ENCODE measurements at places on chromosomes 7 and 10.
A peak's percentile ranks its signal among the peaks of the same experiment; 100 is the strongest.

DNA sequence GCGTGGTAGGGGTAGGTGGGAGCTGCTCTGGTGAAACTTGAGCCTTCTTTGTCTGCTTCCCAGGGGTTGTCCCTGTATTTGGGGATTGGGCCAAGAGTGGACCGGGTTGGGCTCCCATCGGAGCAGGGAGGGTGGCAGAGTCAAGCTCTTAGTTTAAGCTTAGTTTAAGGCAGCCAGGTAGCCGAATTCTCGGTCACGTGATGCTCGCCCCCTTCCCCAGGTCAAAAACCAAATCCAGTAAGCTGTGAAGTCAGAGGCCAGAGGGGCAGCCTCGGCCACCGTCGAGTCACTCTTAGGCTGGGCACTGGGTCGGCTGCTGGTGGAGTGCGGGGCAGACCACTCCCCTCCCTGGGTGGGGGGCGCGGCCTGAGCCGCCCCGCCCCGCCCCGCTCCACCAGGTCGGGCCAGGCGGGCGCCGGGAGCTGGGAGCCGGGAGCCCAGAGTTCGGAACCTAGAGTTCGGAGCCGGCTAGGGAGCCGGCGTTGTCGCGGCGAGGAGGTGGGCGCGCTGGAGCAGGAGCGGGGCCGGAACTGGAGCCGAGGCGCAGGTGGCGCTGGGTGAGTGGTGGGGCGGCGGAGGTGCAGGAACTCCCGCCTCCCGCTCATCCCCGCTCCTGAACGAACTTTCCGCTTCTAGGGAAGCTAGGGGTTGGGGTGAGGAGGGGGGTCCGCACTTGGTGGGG lies 2.8 kb upstream of the LZTS2 start:
- DNase-seq, result peak; percentile 44

DNA sequence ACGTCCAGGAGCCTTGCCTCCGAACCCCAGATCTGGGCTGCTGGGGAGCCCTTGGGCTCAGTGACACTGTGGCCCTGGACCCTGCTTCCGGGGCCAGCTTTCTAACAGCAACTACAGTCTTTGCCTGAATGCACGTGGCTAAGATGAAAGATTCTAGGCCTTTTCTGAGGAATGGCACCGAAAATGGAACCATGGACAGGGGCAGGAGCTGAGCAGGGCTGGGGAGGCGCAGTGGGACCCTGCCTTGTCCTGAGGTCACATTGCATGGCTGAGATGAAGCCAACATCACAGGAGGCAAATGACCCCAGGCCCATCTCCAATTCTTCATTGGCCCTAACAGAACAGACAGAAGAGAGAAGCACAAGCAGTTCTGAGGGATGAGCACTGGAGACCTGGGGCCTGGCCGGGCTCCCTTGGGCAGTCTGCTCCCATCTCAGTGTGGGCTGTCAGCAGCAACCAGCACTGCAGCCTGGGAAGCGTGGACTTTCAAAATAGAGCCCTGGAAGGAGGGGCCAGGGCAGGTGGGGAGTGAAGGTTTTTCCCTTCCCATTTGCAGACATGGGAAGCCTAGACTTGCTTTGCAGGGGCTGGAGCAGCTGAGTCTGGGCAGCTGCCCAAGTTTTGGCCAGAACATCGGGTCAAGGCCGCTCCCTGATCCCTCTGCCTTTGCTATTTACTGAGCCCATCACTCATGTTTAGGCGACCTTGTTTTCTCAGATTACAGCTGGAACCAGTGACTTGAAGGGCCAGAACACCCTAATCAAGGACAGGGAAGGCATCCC lies 114.4 kb upstream of the TCERG1L start:
- no peak for DNase-seq

GRCh38 chr7:27784399-27785053 lies 44.6 kb downstream of the TAX1BP1 start:
- peak; percentile 59 for DNase-seq

- peak; percentile 82 for DNase-seq
These were observed 9.2 kb upstream of the HNRNPF start for GRCh38 chr10:43417950-43418768.

DNA sequence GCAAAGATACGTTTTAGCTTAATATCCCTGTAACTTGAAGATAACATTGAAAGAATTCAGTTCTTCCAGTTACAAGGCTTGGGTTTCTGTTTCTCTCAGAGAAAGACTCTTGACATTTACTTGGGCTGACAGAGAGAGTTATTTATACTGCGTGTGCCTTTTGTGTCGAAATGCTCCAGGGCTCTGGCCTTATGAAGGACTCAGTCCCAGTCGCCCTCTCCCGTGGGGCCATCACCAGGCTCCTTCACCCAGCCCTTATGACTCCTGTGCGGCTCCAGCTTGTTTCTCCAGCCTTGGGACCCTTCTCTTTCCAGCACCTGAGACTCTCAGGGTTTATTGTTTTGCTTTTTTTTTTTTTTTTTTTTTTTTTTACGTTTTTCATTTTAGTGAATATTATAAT lies 242.3 kb upstream of the DKK1 start:
- no peak for DNase-seq

DNA sequence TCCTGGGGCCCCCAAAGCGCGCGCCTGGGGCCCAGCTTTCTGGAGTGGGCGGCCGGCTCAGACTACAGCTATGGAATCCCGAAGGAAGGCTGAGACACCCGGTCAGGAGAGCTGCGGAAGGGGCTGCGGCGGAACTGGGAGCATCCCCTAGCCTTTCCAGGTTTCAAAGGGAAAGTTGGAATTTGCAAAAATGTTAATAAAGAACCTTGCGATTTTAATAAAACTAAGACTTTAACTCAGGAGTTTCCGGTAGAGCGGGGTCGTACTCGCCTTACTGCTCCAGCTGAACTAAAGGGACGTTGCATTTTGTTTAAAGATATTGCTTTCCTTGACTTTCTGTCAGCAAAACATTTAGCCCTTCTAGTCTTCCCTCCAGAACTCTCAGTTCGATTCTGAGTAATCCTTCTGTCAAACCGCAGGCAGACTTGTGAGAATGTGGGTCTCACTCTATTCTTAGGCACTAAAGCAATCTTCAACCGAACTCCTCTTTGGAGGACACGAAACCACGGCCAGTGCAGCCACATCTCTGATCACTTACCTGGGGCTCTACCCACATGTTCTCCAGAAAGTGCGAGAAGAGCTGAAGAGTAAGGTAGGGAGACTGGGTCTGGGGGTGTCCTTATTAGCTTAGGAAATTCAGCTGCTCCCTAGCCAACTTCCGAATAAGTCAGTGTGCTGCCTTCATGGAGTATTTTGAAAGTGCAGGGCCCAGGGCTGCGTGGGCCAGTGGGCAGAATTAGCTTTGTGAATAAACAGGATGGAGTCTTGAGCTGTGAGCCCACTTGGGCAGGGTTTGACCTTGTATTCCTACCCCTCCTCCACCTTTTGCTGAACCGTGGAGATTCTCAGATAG lies 1.9 kb downstream of the CYP26A1 start:
- peak; percentile 67 for DNase-seq

DNA sequence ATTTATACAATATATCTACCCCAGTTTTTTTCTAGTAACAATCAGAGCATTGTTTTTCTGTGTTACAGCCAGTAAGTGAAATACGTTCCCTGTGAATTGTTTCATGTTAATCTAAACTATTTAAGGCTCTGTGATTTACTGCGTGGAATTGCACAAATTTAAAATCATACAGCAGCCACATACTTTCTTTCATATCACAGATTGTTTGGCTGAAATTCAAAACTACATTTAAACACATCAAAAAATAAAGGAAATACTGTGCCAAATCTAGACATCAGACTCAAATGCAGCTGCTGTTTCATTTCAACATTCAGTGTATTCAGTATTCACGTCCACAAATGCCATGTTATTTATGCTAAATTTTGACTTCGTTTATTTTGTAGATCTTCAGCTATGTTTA lies 242.6 kb upstream of the HGF start:
- DNase-seq, result no peak

- no peak for DNase-seq
These were observed 53.3 kb downstream of the WIPF3 start for GRCh38 chr7:29859524-29860185.

DNA sequence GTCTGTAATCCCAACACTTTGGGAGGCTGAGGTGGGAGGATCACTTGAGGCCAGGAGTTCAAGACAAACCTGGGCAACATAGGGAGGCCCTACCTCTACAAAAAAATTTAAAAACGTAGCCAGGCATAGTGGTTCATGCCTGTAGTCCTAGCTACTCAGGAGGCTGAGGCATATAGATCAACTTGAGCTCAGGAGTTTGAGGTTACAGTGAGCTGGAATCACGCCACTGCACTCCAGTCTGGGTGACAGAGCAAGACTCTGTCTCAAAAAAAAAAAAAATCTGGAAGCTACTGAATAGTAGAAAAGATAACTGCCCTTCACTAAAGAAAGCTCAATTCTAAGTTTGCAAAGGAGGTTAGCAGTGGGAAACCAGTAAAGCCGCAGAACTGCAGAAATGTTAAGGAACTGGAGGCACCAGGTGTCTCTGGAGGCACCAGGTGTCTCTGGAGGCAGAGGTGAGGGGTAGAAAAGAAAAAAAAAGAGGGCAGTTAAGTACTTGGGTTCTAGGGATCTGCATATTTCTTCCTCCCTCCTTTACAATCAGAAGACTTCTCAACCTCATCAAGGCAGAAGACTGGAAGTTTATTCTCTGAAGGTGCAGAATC lies 56.5 kb downstream of the RNLS start:
- DNase-seq, result no peak

GRCh38 chr7:101936611-101937231 lies 119.3 kb downstream of the CUX1 start:
- DNase-seq, result no peak

DNA sequence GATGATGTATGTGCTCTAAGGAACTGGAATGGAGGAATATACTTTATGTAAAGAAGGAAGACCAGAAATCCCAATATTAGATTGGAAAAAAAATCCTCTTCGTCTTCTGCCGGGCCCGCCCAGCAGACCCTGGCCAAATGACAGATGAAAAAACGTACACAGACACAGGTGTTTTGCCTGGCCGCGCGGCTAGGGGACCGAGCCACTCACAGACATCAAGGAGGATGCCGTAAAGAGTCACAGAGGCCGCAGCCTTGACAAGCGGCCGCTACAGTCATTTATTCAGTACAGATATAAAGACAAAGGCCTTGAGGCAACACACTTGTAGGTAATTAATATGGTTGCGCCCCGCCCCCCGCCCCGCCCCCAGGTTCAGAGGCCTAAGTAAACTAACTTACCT lies 594.1 kb downstream of the GRM8 start:
- DNase-seq, result no peak

GRCh38 chr10:71893920-71894319 lies 42.9 kb upstream of the PSAP start:
- no peak for DNase-seq

GRCh38 chr10:11881477-11882417 lies 58.6 kb downstream of the PROSER2 start:
- no peak for DNase-seq

- no peak for DNase-seq
These were observed 155.1 kb downstream of the ZNF22 start for GRCh38 chr10:45155784-45156183.

- DNase-seq, result no peak
These were observed 83.1 kb downstream of the SRPK2 start for GRCh38 chr7:105305633-105306032.

- DNase-seq, result no peak
These were observed 387 bp downstream of the EPHA1 start for GRCh38 chr7:143408252-143408685.

DNA sequence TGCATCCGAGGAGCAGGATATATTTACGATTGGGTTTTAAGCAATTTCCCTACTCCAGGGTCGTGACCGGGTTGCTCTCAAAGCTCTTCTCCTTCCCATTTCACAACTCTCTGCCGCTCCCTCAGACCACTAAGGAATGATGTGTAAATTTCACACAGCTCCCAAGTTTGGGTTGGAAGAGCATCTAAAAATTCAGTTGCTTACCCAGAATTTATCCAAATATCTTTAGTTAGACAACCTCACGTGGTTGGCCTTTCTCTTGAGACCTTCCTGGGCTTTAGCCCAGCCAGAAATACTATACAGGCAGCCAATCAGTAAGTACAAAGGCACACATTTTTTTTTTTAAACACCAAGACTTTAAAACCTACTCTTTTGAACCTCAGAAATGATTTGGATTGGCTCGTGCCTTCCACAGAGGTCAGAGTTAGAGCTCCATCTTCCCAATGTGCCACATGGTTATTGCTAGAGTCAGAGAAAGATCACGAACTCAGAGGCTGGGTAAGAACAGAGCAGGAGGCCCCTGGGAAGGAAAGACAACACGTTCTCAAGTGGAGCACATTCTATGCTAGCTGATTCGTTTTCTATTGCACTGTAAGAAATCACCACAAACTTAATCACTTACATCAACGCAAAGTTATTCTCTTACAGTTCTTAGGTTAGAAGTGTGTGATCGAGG lies 335.4 kb upstream of the MGMT start:
- DNase-seq, result no peak

GRCh38 chr10:96436035-96436434 lies 77.2 kb upstream of the OPALIN start:
- no peak for DNase-seq

DNA sequence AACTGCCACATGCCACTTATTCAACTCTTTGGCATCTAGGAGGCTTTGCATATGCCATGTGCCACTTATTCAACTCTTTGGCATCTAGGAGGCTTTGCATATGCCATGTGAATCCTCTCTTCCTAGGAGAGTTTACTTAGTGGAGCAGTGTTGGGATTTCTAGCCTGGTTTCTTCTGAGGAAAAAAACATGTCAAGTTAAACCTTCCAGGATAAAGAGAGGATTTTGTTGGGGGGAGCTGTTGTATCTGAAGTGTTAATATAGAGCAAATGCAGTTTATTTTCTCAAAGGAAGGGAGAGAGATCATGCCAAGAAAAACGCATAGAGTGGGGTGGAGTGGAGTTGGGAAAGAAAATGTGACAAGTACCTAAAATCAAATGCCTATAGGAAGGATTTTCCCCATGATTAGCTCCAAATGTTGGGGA lies 91.5 kb downstream of the MCU start:
- no peak for DNase-seq

- DNase-seq, result no peak
These were observed 199.3 kb downstream of the PRKG1 start for GRCh38 chr10:51273574-51273973.

- no peak for DNase-seq
These were observed 786.0 kb downstream of the NRG3 start for GRCh38 chr10:82660986-82661385.

DNA sequence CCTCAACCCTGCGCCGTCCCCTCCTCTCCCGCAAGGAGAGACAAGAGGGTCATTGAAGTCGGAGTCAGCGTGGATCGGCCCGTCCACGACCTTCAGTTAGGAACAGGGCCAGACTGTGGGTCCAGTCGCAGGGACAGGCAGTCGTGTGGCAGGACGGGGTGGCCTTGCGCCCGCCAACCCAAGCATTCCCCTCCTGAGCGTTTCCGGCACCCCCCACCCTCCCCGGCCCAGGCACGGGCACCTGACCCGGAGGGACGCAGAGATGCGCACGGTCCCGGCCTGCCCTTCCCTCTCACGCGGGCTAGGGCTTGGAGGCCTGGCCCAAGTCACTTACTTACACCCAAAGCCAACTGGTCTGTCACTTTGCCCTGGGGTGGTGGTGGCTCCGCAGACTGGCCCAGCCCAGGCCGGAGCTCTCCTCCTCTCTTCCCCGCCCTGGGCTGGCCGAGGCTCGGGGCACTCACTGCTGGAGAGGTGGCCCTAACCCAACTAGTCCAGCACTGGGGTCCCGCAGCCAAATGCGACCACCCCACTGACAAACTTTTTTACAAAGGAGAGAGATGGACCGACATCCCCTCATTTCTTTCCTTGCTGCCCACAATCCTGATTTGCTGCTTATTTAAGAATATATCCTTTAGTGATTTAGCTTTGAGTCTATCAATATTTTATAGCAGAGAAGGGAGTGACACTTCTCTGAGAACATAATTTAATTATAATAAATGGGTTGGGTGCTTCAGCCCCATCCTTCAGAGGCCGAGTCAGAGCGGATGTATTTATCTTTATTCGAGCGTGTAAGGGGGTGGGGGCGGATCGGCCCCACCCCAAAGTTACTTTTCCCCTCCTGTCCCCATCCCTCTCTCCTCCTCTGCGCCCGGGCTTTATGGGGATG lies 1.2 kb upstream of the UNCX start:
- no peak for DNase-seq
